ENCODE measurements at places on chromosomes 11 and 22. TPM values are rescaled to one million over a fixed set of nuclear protein-coding genes. Genes with fewer than 3 reads are reported as not detected.

GRCh38 chr11:29336727-29337575, 679.9 kb downstream of the KCNA4 start:
- H3K4me1 ChIP-seq = no peaks in the 10 kb centered on the region
- H3K4me3 ChIP-seq = no peak overlapping the region
- peaks cover 10% of the 10 kb centered on the region for H3K27me3 ChIP-seq
- DNase-seq = no peak

- no peaks in the 10 kb centered on the region for H3K4me1 ChIP-seq
- H3K27me3 ChIP-seq = no peaks in the 10 kb centered on the region
- H3K4me3 ChIP-seq = no peak overlapping the region
- DNase-seq = no peak
These were observed 393.9 kb downstream of the GUCY1A2 start for GRCh38 chr11:106624377-106624776.

DNA sequence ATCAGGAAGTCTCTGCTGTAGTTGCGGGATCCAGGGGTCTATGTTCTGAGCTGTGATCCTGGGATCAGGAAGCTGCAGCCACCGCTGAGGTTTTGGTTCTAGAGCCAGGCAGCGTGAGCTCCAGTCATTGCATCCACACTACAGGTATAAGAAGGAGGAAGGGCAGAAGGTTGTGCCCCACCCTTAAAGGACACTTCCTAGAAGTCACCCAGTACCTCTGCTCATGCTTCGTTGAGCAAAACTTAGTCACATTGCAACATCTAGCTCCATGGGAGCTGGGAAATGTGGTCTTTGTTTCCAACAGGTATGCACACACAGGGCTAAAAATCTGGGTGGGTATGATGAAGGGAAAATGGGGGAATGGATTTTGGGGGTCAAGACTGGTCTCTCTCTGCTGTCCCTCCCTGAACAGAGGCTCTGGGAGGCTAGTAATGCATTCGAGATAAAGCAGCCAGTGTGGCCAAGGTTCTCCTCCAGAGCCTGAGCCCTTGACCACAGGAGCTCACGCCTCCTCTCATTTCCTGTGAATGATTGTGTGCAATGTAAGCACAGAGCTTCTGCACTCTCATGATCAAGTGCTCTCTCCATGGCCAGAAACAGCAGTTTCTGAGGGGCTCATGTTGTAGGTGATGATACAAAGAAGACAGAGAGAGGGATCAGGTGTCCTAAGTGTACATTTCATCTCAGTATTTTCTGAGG, 86.8 kb upstream of the OR4B1 start:
- no peak for DNase-seq
- H3K4me3 ChIP-seq = no peak overlapping the region
- peaks cover 20% of the 10 kb centered on the region for H3K4me1 ChIP-seq
- H3K27ac ChIP-seq = no peak overlapping the region
- H3K36me3 ChIP-seq = peaks cover 51% of the 10 kb centered on the region
- no peaks in the 10 kb centered on the region for H3K27me3 ChIP-seq

DNA sequence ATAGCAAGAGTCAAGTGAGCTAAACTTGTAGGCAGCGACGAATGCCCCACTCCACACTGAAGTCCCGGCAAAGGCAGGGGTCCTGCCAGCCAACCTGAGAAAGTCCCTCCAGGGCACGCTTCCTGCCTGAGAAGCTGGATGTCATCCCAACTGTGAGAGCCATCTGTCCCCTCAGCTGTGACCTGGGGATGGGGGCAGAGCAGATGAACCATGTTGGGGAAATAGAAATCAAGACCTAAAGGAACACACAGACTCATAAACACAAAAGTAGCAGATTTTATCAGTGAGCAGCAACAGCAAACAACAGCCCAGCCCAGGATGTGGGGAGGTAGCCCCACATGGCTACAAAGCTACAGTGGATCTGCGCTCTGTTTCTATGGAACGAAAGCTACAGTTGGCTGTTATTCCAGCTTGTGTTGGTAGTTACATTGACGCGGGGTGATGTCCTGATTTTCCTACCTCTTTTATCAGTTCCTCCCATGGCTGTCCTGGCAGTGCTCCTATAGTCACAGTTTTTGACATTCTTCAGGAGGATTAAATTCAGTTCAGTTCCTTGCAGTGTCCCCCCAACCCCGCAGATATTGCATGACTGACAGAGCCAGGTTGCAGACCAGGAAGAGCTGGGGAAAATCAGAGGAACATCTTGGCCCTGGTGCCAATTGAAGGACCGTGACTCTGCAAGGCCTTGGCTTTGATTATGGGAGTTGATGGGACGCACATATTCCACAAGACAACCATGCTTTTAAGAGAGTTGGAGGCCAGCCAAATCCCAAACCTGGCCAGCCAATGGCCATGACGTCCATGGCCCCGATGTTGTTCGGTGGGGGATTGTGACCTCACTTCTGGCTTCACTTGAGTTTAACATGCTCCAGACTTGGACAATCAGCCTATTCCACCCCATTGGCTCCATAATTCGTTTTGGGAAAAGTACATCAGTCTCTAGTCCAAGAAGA, 14.6 kb downstream of the MRGPRD start:
- no peak overlapping the region for H3K4me3 ChIP-seq
- H3K36me3 ChIP-seq = no peaks in the 10 kb centered on the region
- no peak for DNase-seq

GRCh38 chr11:111416231-111416960, 37.3 kb upstream of the POU2AF1 start:
- H3K27ac ChIP-seq = no peak overlapping the region
- no peaks in the 10 kb centered on the region for H3K36me3 ChIP-seq
- no peak overlapping the region for H3K4me3 ChIP-seq
- peak; percentile 35 for DNase-seq
- H3K27me3 ChIP-seq = no peaks in the 10 kb centered on the region

GRCh38 chr11:60183591-60184205, 815 bp upstream of the MS4A6A start:
- H3K4me3 ChIP-seq = no peak overlapping the region
- DNase-seq = no peak
- H3K27ac ChIP-seq = no peak overlapping the region

GRCh38 chr11:90822996-90823395, 600.1 kb upstream of the CHORDC1 start:
- H3K4me1 ChIP-seq = no peaks in the 10 kb centered on the region
- no peaks in the 10 kb centered on the region for H3K27me3 ChIP-seq
- no peak for DNase-seq
- no peaks in the 10 kb centered on the region for H3K36me3 ChIP-seq
- no peak overlapping the region for H3K27ac ChIP-seq

- peak overlapping the region; percentile 53 for H3K27ac ChIP-seq
- H3K27me3 ChIP-seq = no peaks in the 10 kb centered on the region
These were observed 13.5 kb upstream of the ADORA2A start for GRCh38 chr22:24413736-24414385.

DNA sequence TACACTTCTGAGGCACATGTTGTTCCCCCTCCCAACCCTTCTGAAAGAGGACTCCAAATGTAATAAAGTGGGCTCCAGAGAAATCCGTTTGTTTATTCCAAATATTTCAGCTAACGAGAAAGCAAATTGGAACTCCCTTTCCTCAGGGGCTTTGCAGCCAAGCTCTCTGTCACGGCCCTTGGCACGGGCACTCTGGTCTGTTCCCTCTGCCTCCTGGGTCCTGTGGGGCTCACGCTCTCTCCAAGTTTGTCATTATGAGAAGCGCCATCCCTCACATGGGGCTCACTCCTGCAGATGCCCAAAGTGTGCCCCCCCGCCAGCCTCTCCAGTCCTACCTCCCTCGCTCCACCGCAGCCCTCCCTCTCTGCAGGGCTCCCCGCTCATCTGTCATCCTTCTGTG, 125.4 kb upstream of the POU2AF2 start:
- peaks cover 4% of the 10 kb centered on the region for H3K27me3 ChIP-seq
- peaks cover 5% of the 10 kb centered on the region for H3K4me1 ChIP-seq
- no peaks in the 10 kb centered on the region for H3K36me3 ChIP-seq

GRCh38 chr11:7691759-7692350, 14.4 kb downstream of the OVCH2 start:
- peaks cover 17% of the 10 kb centered on the region for H3K4me1 ChIP-seq
- no peak overlapping the region for H3K4me3 ChIP-seq
- DNase-seq = no peak
- no peak overlapping the region for H3K27ac ChIP-seq
- no peaks in the 10 kb centered on the region for H3K27me3 ChIP-seq

DNA sequence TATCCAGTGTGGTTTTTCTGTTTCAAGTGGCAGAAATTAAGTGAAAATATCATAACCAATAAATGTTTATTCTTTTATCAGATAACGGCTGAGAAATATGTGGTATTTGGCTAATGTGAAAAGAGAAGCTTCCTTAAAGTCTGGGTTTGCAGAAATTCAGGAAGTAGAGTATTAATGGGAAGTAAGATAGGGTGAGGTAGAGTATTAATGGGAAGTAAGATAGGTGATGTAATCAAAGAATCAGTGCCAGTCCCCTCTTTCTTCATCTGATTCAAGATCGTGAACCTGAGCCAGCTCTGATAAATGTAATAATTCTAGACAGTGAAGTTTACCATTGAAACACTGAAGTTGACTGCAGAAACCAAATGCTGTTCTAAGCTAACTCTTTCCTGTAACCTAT, 30.9 kb downstream of the TRPC6 start:
- no peaks in the 10 kb centered on the region for H3K36me3 ChIP-seq
- no peak overlapping the region for H3K27ac ChIP-seq
- DNase-seq = no peak
- no peaks in the 10 kb centered on the region for H3K4me1 ChIP-seq
- no peaks in the 10 kb centered on the region for H3K27me3 ChIP-seq
- no peak overlapping the region for H3K4me3 ChIP-seq

DNA sequence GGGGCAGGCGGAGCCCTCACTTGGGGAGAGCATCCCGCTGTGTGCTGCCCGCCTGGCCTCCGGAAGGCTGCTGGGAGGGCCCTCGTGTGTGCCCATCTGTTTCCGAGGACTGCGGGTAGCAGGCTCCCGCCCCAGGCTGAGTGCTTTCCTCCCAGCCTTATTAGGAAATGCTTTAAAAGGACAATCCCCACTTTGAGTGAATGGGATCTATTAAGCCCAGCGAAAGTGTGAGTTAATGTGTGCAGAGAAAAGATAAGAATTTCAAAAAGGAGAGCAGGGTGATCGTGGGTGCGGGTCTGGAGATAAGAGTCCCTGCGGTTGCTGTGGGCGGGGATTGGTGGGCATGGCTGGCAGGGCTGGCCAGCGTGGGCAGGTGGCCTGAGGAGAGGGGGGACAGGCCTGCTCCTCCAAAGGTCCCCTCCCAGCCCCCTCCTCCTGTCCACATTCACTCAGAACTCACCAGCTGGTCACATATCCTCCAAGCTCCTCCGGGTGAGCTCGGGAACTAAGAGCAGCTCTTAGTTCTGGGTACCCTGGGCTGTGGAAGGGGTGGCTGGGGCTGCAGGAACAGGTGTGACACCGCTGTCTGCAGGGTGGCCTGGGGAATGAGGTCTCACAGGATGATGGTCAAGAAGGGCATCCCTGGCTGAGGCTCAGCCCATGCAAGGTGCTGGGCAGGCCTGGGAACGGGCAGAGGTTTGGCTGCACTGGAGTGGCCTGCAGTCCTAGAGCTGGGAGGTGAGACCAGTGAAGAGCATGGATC, 1260.3 kb downstream of the BRD1 start:
- H3K36me3 ChIP-seq = no peaks in the 10 kb centered on the region
- H3K27ac ChIP-seq = no peak overlapping the region
- H3K4me3 ChIP-seq = no peak overlapping the region
- no peaks in the 10 kb centered on the region for H3K27me3 ChIP-seq

DNA sequence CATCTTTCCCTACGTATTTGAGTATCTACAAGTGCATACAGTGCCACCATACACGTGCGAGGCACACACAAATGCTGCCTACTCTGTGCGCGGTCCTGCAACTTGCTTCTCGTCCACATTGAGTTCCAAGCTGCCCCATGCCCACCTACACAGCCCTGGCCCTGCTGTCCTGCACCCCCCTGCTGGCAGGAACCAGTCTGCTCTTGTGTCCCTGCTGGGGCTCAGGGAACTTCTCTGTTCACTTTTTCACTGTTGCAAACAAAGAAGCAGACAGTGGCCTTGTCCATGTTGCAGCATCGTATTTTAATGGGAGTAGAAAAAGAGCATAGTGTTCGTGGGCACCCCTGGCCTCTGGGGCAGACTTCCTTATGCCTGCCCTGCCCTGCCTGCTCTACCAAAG, 14.0 kb downstream of the CPT1A start:
- no peaks in the 10 kb centered on the region for H3K36me3 ChIP-seq
- no peak overlapping the region for H3K27ac ChIP-seq
- DNase-seq = no peak

DNA sequence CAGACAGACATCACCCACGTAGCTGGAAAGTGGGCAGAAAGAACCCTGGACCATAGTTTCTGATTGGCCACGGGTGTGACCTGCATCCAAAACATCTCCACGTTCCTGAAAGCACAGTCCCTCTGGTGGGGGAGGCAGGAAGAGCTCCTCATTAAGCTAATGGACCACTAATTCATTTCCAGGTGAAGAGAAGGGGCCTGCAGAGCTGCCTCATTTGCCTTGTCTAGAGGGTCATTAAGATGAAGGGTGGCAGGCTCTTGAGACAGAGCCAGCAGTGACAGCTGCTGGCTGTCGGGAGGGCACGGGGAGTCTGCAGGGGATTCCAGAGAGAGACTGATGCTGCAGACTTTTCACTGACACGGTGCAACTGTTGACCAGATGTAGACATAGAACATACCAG, 149.6 kb upstream of the OPCML start:
- peak; percentile 82 for DNase-seq
- no peak overlapping the region for H3K27ac ChIP-seq
- H3K4me1 ChIP-seq = no peaks in the 10 kb centered on the region
- no peaks in the 10 kb centered on the region for H3K36me3 ChIP-seq

GRCh38 chr11:71452199-71453036, 585 bp upstream of the NADSYN1 start:
- H3K27me3 ChIP-seq = no peaks in the 10 kb centered on the region
- H3K27ac ChIP-seq = no peak overlapping the region

- peak overlapping the region; percentile 79 for H3K4me3 ChIP-seq
- H3K27me3 ChIP-seq = peaks cover 44% of the 10 kb centered on the region
- H3K36me3 ChIP-seq = peaks cover 20% of the 10 kb centered on the region
- DNase-seq = peak; percentile 97
- H3K4me1 ChIP-seq = peaks cover 13% of the 10 kb centered on the region
These were observed 1.1 kb upstream of the CHRM4 start for GRCh38 chr11:46392421-46393230.

DNA sequence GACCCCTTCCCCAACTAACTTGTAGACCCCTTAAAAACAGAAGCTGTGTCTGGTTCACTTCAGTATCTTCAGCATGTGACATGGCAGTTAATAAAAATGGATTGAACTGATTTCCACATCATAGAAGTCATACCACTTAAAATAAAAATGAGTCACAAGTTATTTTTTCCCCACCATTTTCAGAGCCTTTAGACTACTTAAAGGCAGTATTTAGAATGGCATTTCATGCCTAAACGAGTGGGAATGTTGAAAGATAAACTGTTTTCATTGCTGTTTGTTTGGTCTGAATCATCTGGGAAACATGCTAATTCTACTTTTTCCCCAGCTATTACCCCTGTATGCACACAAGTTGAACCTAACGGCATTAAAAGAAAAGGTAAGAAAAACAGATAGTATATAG, 324.0 kb downstream of the RAB38 start:
- H3K4me3 ChIP-seq = no peak overlapping the region
- no peaks in the 10 kb centered on the region for H3K4me1 ChIP-seq
- H3K27ac ChIP-seq = no peak overlapping the region
- no peaks in the 10 kb centered on the region for H3K27me3 ChIP-seq

- H3K4me1 ChIP-seq = no peaks in the 10 kb centered on the region
- DNase-seq = no peak
- H3K4me3 ChIP-seq = no peak overlapping the region
- no peaks in the 10 kb centered on the region for H3K27me3 ChIP-seq
These were observed 354.9 kb upstream of the FAT3 start for GRCh38 chr11:91869686-91870085.

Gene FOLR2
- total RNA-seq = not detected

Gene GAS2
- total RNA-seq = 4.5 TPM

Gene RIMBP3B
- total RNA-seq = 0.29 TPM

Gene TRIM48
- not detected for total RNA-seq

Gene LBHD1
- 11.5 TPM for total RNA-seq

Gene P2RY2
- 0.62 TPM for total RNA-seq

Gene CYB5R2
- 33.1 TPM for total RNA-seq

Gene FOLR3
- total RNA-seq = not detected
